Mesothelial cell of epicardium (in vitro differentiated cells): ENCODE measurements at places on chromosomes 7 and 10. TPM values are rescaled to one million over a fixed set of nuclear protein-coding genes. Genes with fewer than 3 reads are reported as not detected.

DNA sequence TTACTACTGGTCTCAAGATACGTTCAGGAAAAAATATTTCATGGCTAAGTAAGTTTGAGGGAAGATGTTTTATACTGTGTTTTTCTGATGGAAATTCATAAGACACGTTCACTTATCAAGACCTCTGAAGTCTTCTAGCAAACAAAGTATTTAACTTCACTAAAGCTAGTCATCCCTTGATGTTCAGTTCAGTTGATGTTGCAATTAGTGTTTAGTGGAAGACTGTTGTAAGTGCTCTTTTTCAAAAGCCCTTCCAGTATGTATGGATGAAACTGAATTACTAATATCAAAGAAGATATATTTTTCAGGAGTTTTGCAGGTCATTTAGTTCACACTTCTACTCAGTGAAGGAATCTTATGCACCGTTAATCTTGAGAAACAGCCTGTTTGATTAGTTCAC is 25.1 kb downstream of the CUL1 start:
- H3K36me3 ChIP-seq: no peaks in the 10 kb centered on the region
- no peak overlapping the region for H3K27ac ChIP-seq
- no peak overlapping the region for H3K4me3 ChIP-seq
- peaks cover 7% of the 10 kb centered on the region for H3K4me1 ChIP-seq
- H3K27me3 ChIP-seq: no peaks in the 10 kb centered on the region
- no peak for DNase-seq

DNA sequence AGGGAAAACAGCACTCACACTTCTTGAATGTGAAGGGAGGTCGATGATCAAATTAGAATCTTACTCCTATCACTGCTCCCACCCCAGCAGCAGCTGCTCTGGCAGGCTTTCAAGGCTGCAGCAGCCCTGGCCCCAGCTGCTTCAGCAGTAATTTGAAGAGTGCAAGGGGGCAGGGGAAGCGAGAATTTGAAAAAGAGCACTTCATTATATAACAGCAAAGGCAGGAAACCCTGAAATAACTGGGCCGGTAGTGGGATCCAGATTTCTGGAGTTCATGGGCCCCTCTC is 44.9 kb downstream of the MYPN start:
- peak overlapping the region; percentile 79 for H3K27ac ChIP-seq
- H3K27me3 ChIP-seq: no peaks in the 10 kb centered on the region
- no peak for DNase-seq
- no peak overlapping the region for H3K4me3 ChIP-seq

DNA sequence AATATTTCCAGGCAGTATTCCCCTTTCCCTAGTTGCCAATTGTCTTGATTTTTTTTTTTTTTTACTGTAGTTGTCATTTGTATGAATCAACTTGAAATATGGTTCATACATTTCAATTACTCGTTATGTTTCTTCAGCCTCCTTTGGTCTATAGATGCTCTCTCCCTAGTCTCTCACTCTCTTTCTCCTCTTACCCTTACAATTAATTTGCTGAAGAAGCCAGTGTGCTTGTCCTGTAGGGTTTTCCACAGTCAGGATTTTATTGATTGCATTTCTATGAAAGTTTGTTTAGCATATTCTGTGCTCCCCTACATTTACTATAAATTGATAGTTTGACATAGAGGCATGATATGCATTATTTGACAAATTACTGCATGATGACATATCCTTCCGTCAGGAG is 112.0 kb upstream of the PRKCQ start:
- no peaks in the 10 kb centered on the region for H3K4me1 ChIP-seq
- H3K36me3 ChIP-seq: no peaks in the 10 kb centered on the region

GRCh38 chr7:98085674-98086073 is 21.0 kb upstream of the LMTK2 start:
- no peaks in the 10 kb centered on the region for H3K27me3 ChIP-seq
- no peak for DNase-seq
- H3K27ac ChIP-seq: no peak overlapping the region
- no peaks in the 10 kb centered on the region for H3K4me1 ChIP-seq
- no peaks in the 10 kb centered on the region for H3K36me3 ChIP-seq
- H3K4me3 ChIP-seq: no peak overlapping the region

Gene FAM25A
- total RNA-seq: not detected in 3 replicates

GRCh38 chr7:45073786-45074527 is 14.8 kb downstream of the NACAD start:
- H3K27ac ChIP-seq: no peak overlapping the region
- no peak overlapping the region for H3K4me3 ChIP-seq
- H3K36me3 ChIP-seq: peaks cover 23% of the 10 kb centered on the region
- DNase-seq: no peak
- no peaks in the 10 kb centered on the region for H3K27me3 ChIP-seq
